A549 treated with RU486 at 1 μM for 4 hours (cell line): ENCODE measurements at places on chromosomes 5 and 9. TPM values are rescaled to one million over a fixed set of nuclear protein-coding genes. Genes with fewer than 3 reads are reported as not detected.

The NSUN2 gene
- total RNA-seq, result 89.1 to 106 TPM (median 95.0 TPM) in 5 replicates

The ANKRD33B gene
- 8.1 to 12.6 TPM (median 10.8 TPM) in 5 replicates for total RNA-seq

The DAB2 gene
- total RNA-seq, result 9.0 to 13.5 TPM (median 11.5 TPM) in 5 replicates

The INSL6 gene
- total RNA-seq, result not detected in 5 replicates

The CCL19 gene
- not detected in 5 replicates for total RNA-seq

The ECM2 gene
- total RNA-seq, result 0.07 to 0.26 TPM (median 0.21 TPM) in 5 replicates

The GPR150 gene
- 0.07 to 0.26 TPM (median 0.19 TPM) in 4 of 5 replicates, not detected in the other for total RNA-seq

The ACOT12 gene
- total RNA-seq, result 0.17 TPM in 1 of 5 replicates, not detected in the others

The PCDHGA3 gene
- 0.03 TPM in 1 of 5 replicates, not detected in the others for total RNA-seq

The ADAMTS19 gene
- total RNA-seq, result not detected in 5 replicates

The LCN9 gene
- total RNA-seq, result not detected in 5 replicates
